T-cell (primary cell): ENCODE measurements at places on chromosomes 1 and 21. TPM values are rescaled to one million over a fixed set of nuclear protein-coding genes. Genes with fewer than 3 reads are reported as not detected.

The SPRR5 gene
- not detected for total RNA-seq

The CGN gene
- 0.59 TPM for total RNA-seq

The C1orf185 gene
- not detected for total RNA-seq

- no peak for DNase-seq
- H3K36me3 ChIP-seq, result no peaks in the 10 kb centered on the region
- no peak overlapping the region for H3K27ac ChIP-seq
- no peak overlapping the region for H3K4me3 ChIP-seq
- H3K4me1 ChIP-seq, result peaks cover 6% of the 10 kb centered on the region
- H3K27me3 ChIP-seq, result no peaks in the 10 kb centered on the region
These were observed 50.5 kb upstream of the PPP2R5A start for GRCh38 chr1:212234431-212235395.

- H3K4me3 ChIP-seq, result no peak overlapping the region
- no peak overlapping the region for H3K27ac ChIP-seq
- H3K36me3 ChIP-seq, result no peaks in the 10 kb centered on the region
- no peaks in the 10 kb centered on the region for H3K27me3 ChIP-seq
- H3K4me1 ChIP-seq, result peaks cover 19% of the 10 kb centered on the region
These were observed 21.4 kb upstream of the PKN2 start for GRCh38 chr1:88662723-88663122.

DNA sequence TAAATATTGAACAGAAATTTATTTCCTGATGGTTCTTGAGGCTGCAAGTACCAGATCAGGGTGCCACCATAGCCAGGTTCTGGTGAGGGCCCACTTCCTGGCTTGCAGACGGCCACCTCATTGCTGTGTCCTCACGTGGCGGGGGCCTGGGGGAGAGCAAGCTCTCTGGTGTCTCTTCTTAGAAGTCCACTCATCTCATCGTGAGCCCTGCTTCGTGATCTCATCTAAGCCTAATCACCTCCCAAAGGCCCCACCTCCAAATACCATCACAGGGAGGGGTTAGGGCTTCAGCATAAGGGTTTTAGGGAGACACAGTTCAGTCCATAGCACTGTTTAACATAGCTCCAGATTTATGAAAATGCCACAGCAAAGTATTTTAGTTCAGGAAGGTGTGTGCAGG is 119.7 kb downstream of the PRDM2 start:
- H3K4me1 ChIP-seq, result no peaks in the 10 kb centered on the region
- H3K4me3 ChIP-seq, result no peak overlapping the region
- DNase-seq, result no peak
- no peak overlapping the region for H3K27ac ChIP-seq
- no peaks in the 10 kb centered on the region for H3K27me3 ChIP-seq

- H3K4me1 ChIP-seq, result no peaks in the 10 kb centered on the region
- DNase-seq, result no peak
These were observed 10.6 kb downstream of the ACTL8 start for GRCh38 chr1:17765444-17766411.
